ENCODE measurements at places on chromosomes 12 and 14. TPM values are rescaled to one million over a fixed set of nuclear protein-coding genes. Genes with fewer than 3 reads are reported as not detected.

- no peak overlapping the region for H3K4me3 ChIP-seq
- H3K36me3 ChIP-seq, result no peaks in the 10 kb centered on the region
These were observed 4.6 kb upstream of the CEP128 start for GRCh38 chr14:80946187-80946586.

DNA sequence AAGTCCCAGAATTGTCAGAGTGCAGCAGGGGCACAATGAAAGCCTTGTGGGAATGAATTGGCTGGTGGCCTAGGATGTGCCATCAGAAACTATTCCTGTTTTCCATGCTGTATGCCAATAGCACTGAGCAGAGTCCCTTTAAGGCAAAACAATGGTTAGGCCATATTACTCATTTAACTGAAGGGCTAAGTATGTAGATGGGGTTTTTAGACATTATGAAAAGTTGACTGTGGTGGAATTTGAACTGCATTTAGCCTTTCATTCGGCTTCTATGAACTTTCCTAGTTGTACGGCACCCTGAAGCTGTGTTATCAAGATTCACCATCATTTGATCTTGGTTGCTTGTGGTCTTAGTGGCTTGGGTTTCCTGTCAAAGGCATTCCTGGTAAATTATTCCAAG lies 24.8 kb downstream of the IL26 start:
- H3K27me3 ChIP-seq, result peaks cover 7% of the 10 kb centered on the region
- H3K27ac ChIP-seq, result no peak overlapping the region
- H3K4me3 ChIP-seq, result no peak overlapping the region
- DNase-seq, result no peak
- no peaks in the 10 kb centered on the region for H3K4me1 ChIP-seq

Gene MAP3K12
- total RNA-seq, result 22.3 TPM

Gene TAS2R46
- 1.3 TPM for total RNA-seq

Gene FSCB
- total RNA-seq, result not detected

Gene AQP6
- total RNA-seq, result 0.35 TPM

Gene MORN3
- total RNA-seq, result 0.67 TPM

Data from upper lobe of right lung (tissue), 1 donor.